Tibial nerve (tissue), 4 donors: ENCODE measurements at places on chromosomes 2 and 18. TPM values are rescaled to one million over a fixed set of nuclear protein-coding genes. Genes with fewer than 3 reads are reported as not detected.
A peak's percentile ranks its signal among the peaks of the same experiment; 100 is the strongest.

GRCh38 chr2:66346231-66346664 is 88.7 kb upstream of the MEIS1 start:
- H3K36me3 ChIP-seq, result no peaks in the 10 kb centered on the region
- no peak overlapping the region for H3K27ac ChIP-seq
- H3K27me3 ChIP-seq, result no peaks in the 10 kb centered on the region
- H3K4me3 ChIP-seq, result no peak overlapping the region
- no peak for DNase-seq

GRCh38 chr2:146572598-146572997 is 1272.2 kb upstream of the ACVR2A start:
- H3K36me3 ChIP-seq, result no peaks in the 10 kb centered on the region
- no peak overlapping the region for H3K4me3 ChIP-seq
- no peaks in the 10 kb centered on the region for H3K27me3 ChIP-seq
- DNase-seq, result no peak
- H3K27ac ChIP-seq, result no peak overlapping the region

- no peak overlapping the region for H3K4me3 ChIP-seq
- no peak overlapping the region for H3K27ac ChIP-seq
- peaks cover 2% of the 10 kb centered on the region for H3K4me1 ChIP-seq
- no peaks in the 10 kb centered on the region for H3K27me3 ChIP-seq
- DNase-seq, result no peak
Observed at GRCh38 chr2:160613466-160614153, 120.0 kb upstream of the RBMS1 start.

DNA sequence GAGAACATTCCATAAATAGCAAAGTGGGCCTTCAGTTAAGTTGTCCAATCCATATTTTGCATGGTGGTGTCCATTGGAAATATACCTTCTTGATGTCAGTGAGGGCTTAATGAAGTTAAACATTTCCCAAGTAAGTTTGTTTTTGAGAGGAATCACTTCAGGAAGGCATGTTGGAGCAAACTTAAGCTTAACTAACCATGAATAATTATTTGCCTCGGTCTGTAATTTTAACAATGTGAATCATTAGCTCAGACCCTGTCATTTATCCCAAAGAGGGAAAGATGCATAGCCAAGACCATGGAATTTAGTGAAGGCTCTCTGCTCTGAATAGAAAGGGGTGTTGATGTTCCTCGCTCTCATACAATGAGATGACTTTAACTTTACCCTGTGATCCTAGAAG is 47.4 kb downstream of the SPATS2L start:
- DNase-seq, result no peak
- no peaks in the 10 kb centered on the region for H3K36me3 ChIP-seq
- no peaks in the 10 kb centered on the region for H3K27me3 ChIP-seq
- no peak overlapping the region for H3K4me3 ChIP-seq
- H3K27ac ChIP-seq, result no peak overlapping the region

GRCh38 chr2:97918818-97919217 is 76.9 kb downstream of the TMEM131 start:
- no peaks in the 10 kb centered on the region for H3K4me1 ChIP-seq
- no peak overlapping the region for H3K4me3 ChIP-seq
- H3K36me3 ChIP-seq, result no peaks in the 10 kb centered on the region

COL4A3 gene
- total RNA-seq, result 7.1 TPM

DNA sequence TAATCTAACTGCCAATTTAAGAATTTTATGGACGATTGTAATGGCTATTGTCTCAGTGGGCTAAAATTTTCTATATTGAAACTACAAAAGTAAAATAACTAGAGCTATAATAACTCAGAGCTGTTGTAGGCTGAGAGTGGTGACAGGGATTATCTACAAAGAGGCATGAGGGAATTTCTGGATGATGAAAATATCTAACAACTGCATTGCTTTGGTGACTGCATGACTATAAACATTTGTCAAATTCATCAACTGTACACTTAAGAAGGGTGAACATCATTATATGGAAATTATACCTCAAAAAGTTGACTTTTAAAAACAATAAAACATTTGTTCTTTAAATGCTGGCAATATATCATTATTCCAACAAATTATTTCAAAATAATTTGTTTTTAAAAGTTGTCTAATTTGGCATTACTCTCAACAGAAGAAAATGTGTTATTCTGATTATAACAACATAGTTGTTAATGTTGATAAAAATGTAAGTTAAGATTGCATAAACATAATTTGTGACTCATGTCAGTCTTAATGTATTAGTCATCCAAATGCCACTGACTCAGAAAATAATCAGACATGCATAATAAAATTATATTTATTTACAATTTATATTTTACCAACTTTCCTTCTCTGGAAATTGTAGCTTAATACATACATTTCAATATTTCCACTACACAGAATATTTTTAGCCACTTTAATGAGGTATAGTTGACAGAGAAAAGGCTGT is 865.1 kb upstream of the VRK2 start:
- DNase-seq, result no peak
- H3K4me1 ChIP-seq, result no peaks in the 10 kb centered on the region

DNA sequence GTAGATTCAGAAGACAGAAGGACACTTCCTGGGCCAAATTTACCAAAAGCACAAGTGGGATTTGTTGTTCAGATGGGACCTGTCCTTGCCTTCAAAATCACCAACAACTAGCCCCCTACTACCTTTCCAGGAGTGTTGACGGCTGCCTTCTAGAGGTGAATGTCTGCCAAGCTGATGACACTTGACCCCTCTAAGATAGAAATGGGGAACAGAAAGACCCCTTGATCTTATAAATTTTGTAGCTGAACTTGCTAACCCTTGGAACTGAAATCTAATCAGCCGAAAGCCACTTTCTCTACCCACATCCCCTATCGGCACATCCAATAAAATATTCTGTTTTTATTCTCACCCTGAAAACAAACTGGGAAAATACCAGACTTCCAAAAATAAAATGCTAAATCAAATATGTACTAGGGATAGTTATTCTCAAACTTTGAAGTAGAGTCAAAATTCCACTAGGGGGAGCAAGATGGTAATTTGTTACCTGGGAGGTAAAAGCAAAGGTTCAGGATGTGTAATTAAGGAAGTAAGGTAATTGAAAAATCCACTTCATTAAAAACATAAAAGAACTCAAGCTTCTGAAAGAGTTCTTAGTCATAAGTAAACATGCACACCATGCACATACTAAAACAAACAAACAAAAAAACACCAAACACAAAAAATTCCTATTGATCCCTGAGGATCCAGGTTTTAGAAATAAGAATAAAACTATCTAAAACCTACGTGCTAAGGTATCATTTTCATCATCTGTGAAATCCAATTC is 119.2 kb downstream of the ANKRD44 start:
- H3K4me1 ChIP-seq, result peaks cover 12% of the 10 kb centered on the region
- no peak overlapping the region for H3K27ac ChIP-seq
- no peaks in the 10 kb centered on the region for H3K27me3 ChIP-seq
- no peak for DNase-seq
- H3K36me3 ChIP-seq, result no peaks in the 10 kb centered on the region

DNA sequence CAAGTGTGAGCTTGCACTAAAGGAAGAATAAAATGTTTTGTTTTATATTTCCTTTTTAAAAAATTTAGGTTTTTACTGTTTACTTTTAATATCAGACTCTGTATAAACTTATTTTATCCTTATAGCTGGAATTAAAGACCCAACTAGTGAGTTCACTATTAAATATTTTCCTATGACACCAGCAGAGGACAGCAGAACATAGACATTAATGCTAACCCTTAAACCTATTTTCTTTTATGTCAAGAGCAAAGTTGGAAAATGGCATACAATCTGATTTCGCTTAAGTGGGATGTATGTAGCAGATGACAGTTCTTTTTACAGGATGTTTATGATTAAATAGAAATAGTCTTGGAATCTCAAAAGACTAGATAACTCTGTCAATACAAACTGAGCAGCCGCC is 188.2 kb upstream of the XIRP2 start:
- no peaks in the 10 kb centered on the region for H3K27me3 ChIP-seq
- H3K36me3 ChIP-seq, result no peaks in the 10 kb centered on the region
- H3K4me3 ChIP-seq, result no peak overlapping the region
- no peaks in the 10 kb centered on the region for H3K4me1 ChIP-seq
- no peak for DNase-seq
- no peak overlapping the region for H3K27ac ChIP-seq

KCNG2 gene
- not detected for total RNA-seq

LINC00305 gene
- not detected for total RNA-seq

REG1B gene
- not detected for total RNA-seq

DNA sequence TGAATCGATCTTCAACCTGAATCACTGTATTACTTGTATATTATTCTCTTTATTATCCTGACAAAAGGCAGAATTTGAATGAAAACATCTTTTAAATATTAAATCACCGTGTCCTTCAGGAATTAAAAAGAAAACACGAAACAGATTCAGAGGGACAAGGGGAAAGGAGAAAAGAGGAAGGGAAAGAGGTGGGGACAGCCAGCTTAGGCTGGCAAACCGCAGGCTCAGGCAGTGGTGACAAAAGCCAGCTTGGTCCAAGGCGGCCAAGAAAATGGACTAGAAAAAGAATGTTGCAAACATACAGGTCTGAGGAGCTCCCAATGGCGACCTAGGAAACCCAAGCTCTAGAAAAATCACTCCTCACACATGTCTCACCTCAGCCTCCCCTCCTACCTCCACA is 6.8 kb downstream of the B4GALT6 start:
- no peak for DNase-seq
- peaks cover 7% of the 10 kb centered on the region for H3K4me1 ChIP-seq
- no peak overlapping the region for H3K27ac ChIP-seq
- H3K36me3 ChIP-seq, result no peaks in the 10 kb centered on the region

AMER3 gene
- total RNA-seq, result not detected

DNA sequence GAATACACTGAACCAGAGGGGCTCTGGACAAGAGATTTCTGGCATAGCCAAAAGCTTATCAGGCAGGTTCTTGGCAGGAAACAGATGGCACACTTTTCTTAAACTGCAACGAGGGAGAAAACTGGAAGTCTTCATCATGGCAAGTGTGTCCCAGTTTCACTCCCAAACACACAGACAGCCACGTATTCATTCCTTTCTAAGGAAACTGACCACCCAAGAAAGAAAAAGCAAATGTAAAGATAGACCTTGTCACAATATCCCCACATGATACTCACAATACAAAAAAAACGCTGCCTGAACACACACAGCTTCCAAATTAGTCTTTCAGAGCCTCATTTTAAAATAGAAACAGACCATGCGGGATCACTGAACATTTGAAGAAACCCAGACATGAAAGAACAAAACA is 40.6 kb upstream of the RTTN start:
- H3K36me3 ChIP-seq, result no peaks in the 10 kb centered on the region
- DNase-seq, result no peak
- no peak overlapping the region for H3K4me3 ChIP-seq
- H3K4me1 ChIP-seq, result no peaks in the 10 kb centered on the region
- peak overlapping the region; percentile 49 for H3K27ac ChIP-seq
- no peaks in the 10 kb centered on the region for H3K27me3 ChIP-seq

GRCh38 chr2:200944467-200945394 is 18.7 kb downstream of the ORC2 start:
- H3K36me3 ChIP-seq, result peaks cover 84% of the 10 kb centered on the region
- H3K27ac ChIP-seq, result no peak overlapping the region
- H3K4me1 ChIP-seq, result no peaks in the 10 kb centered on the region
- H3K4me3 ChIP-seq, result no peak overlapping the region

CTDP1 gene
- 28.0 TPM for total RNA-seq

GRCh38 chr2:70258532-70258875 is 567 bp downstream of the PCYOX1 start:
- H3K4me1 ChIP-seq, result peaks cover 40% of the 10 kb centered on the region
- H3K4me3 ChIP-seq, result peak overlapping the region; percentile 73
- H3K27ac ChIP-seq, result peak overlapping the region; percentile 93
- H3K36me3 ChIP-seq, result no peaks in the 10 kb centered on the region
- DNase-seq, result peak; percentile 61
- H3K27me3 ChIP-seq, result no peaks in the 10 kb centered on the region

GRCh38 chr2:70141212-70141901 is 49.5 kb downstream of the C2orf42 start:
- no peak for DNase-seq
- peaks cover 27% of the 10 kb centered on the region for H3K4me1 ChIP-seq
- no peaks in the 10 kb centered on the region for H3K27me3 ChIP-seq
- peak overlapping the region; percentile 100 for H3K27ac ChIP-seq
- H3K4me3 ChIP-seq, result peak overlapping the region; percentile 87

TCF7L1 gene
- total RNA-seq, result 5.9 TPM

DNA sequence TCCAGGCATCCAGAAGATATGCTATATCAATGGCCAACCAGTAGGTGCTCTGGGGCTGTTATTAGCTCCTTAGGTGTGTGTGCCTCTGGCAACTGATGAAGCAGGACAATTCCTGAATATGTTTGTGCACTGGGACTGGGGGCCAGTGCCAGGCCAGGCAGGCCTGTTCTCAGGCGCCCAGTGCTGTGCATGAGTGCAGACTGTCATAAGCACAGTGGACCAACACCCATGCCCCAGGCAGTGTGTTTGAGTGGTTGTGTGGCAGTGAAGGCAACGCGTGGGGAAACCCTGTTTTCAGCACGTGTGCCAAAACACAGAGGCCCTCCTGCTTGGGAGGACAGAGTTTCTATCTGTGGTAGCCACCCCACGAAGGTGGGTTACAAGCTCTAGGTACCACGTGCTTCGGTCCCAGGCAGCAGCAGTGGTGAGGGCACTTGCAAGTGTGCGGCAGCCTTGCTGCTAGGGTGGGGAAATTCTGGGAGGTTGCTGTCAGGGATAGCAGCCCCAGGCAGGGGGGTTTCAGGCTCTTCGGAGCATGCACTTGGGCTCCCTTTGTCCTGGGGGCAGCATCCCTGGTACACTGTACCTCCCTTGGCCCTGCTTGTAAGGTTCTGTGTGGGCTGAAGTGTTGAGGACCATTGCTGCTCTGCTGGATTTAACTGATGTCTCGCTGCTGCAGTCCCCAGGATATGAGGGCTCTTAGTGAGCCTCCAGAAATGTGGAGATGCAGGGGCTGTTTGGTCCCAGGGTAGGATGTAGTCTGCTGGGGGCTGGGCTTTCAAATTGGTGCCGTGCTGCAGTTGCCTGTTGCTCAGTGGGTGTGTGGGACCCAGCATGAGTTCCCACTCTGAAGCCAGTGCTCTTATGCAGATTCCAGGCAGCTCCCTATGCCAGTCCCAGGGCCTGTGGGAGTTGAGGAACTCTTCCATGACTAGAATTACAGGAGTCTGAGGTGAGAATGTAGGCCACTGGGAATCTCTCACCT is 280.9 kb downstream of the RPRM start:
- H3K36me3 ChIP-seq, result no peaks in the 10 kb centered on the region
- DNase-seq, result no peak
- H3K27ac ChIP-seq, result no peak overlapping the region
- no peaks in the 10 kb centered on the region for H3K4me1 ChIP-seq
- H3K27me3 ChIP-seq, result no peaks in the 10 kb centered on the region
